ENCODE measurements at places on chromosomes 1 and 21.

DNA sequence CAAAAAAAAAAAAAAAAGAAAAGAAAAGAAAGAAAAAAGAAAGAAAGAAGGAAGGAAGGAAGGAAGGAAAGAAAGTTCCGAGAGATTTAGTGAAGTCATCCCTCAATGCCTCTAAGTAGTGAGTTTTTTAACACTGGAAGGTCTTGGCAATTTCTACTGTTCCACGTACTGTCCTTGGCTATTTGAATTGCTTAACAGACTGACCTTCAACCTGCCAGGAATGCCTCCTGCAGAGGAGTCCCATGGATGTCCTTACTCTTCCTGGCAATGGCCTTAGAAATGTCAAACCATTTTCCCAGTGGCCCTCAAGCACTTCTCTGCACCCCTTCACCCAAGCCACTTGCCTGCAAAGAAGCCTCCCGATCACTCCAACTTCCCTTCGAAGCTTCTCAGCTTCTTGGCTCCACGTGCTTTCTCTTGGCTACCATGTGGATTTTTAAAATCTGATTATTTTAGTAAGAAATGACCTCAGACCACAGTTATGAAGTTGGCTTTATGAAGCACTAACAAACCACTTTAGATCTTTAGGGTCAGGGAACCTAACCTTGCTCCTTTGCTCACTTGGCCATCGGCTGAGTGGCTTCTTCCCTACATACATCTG, 43.7 kb upstream of the ABCG1 start:
- DNase-seq, result no peak

GRCh38 chr1:53294567-53294966, 33.3 kb downstream of the LRP8 start:
- DNase-seq, result peak; percentile 57

DNA sequence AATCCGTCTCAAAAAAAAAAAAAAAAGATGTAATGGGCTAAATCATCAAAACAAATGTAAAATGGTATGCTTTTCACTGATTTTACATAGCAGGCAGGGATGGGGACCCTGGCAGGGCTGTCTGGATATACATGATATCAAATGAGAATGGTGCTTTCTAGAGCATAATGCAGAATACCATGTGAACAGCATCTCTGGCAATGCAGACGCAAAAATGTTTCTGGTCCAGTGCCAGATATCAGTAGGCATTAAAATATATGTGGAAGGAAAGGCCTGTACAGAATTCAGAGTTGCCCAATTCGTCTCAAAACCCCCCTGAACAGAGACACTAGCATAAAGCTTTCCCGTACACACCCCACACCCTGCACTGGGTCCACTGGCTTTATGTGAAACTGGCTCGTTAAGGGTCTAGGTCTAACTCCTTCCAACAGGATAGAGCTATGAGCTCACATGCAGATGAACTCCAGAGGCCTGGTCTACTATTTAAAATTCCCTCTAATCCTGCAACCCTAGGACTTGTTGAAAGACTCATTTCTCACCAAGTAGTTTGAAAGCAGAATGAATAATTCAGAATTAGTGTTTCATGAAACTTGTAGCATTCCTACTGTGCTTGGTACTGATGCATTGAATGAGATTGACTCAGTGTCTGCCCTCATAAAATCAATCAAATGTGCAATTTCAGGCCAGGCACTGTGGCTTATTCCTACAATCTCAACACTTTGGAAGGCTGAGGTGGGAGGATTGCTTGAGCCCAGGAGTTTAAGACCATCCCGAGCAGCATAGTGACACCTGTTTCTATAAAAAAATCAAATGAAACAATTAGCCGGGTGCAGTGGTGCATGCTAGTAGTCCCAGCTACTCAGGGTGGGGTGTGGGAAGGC, 2.6 kb upstream of the MYSM1 start:
- no peak for DNase-seq

GRCh38 chr1:212771341-212771740, 20.2 kb downstream of the NSL1 start:
- no peak for DNase-seq

- no peak for DNase-seq
These were observed 26.1 kb downstream of the RCAN3 start for GRCh38 chr1:24528744-24529143.

DNA sequence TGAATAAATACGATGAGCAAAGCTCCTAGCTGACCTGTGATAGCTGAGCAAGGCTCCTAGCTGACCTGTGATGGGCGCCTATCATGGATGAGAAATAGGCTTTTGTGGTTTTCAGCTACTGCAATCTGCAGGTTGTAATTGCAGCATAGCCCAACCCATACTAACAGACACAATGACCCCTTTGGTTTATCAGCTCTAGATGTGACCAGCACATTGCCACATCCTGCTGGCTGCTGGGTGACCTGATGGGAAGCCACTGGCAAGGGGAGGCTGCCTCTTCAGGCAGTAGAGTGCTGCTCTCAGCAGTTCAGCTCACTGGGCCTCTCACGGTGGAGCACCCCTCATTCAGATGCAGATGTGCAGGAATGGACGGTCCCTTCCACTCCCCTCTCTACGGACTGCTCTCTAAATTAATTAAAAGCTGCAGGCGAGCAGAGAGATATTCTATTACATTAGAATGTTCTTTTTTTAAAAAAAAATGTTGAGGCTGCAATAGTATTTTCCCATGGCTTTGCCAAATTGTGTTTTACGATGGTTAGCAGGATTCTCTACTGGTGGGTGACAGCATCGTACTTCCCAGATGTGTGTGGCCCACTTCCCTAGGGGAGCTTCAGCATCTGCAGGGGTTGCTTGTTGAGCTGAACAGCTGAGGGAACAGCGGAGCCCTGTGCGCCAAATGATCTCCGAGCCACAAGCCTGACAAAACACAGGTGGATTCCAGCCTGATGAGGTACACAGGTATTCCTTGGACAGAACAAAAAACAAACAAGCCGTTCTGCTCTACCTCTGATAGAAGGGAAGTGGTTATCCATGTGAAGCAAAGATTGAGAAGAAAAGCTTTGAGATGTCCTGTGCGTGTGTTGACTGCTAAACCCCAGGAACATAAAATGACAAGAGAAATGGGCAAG, 65.0 kb downstream of the SYT6 start:
- no peak for DNase-seq

- DNase-seq, result no peak
These were observed 101.1 kb upstream of the JUN start for GRCh38 chr1:58884706-58885661.

DNA sequence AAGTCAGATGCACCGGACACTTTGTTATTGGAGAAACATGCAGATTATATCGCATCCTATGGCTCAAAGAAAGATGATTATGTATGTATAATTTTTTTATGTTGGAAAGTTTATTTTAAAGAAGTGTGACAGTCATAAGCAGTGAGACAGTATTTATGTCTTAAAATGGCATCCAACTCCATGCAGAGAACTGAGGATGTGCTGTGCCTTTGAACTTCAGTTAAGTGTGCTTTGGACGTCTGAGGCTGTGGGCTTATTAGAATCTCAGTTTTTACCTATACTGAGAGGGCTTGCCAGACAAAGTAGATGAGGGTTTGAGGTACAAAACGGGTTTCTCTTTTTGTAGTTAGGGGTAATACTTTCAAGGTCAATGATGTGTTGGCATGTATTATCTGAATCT, 1.5 kb downstream of the RABGGTB start:
- DNase-seq, result no peak

Measured in activated CD8-positive, alpha-beta memory T cell treated with anti-CD3 and anti-CD28 coated beads, Interleukin-2, amount 50 U/mL, for 48 hours (primary cell).